ENCODE measurements at places on chromosomes 5 and 9. TPM values are rescaled to one million over a fixed set of nuclear protein-coding genes. Genes with fewer than 3 reads are reported as not detected.
A peak's percentile ranks its signal among the peaks of the same experiment; 100 is the strongest.

- DNase-seq: no peak
Measured at GRCh38 chr5:151345808-151346478, 1.4 kb downstream of the SLC36A2 start.

- DNase-seq: peak; percentile 66
Measured at GRCh38 chr5:2529371-2530092, 221.9 kb downstream of the IRX2 start.

DNA sequence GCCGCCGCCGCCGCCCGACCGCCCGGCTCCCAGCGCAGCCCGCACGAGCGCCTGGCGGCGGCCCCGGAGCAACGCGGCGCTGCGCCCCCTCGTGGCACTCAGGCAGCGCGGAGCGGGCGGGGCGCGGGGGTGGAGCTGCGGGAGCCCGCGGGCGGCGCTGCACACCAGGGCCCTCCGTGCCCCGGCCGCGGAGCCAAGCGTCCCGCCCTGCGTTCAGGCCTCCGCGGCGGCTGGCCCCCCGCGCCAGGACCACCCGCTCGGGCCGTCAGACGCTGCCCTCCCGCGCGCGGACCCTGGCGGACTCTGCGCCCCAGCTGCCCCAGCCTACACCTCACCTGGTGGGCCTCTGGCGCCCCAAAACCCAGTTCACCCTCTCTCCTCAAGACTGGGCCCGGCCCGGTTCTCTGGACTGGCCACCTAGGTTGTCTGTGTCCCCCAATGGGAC is at the start of gene RASGEF1C:
Gene RASGEF1C (minus strand): TSS at position 75 of the 445 bp plus-strand sequence. CDS start 71,159 bp downstream, outside the sequence.
- DNase-seq: no peak

DNA sequence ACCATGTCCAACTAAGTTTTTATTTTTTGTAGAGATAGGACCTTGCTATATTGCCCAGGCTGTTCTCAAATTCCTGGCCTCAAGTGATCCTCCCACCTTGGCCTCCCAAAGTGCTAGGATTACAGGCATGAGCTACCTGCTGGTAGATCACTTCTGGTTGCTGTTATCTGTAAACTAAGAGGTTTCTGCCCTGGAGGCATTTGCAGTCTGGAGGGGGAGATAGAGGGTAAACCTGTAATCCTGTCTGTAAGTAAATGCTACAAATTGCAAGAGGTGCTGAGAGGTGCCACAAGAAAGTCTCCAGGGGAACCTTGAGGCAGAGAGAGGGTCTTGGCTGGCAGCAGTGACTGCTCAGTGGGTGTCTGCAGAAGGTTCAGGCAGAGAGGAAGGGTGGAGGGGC is 29.0 kb upstream of the GGTA1 start:
- no peak for DNase-seq

DNA sequence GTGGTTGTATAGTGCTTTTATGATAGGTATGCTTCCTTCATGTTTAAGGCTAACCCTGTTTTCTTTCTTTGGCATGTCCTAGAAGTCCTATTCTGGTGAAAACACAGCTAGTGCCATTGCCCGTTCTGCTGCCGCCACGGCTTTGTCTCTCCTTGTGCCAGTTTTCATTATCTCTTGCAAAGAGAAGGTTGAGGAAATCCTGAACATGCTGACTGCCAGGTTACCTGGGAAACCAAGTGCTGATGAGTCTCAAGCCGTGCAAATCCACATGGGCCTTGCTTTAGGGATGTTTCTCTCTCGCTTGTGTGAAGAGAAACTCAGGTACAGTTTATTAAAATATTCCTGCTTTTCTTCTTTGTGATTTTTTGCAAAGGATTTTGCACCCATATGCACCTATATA is 102.2 kb downstream of the HACD4 start:
- DNase-seq: no peak

The NIM1K gene
- 0.67 TPM for total RNA-seq

Measured in posterior vena cava (tissue), 2 donors.